Posterior vena cava (tissue), 2 donors: ENCODE measurements at places on chromosomes 7 and 10. TPM values are rescaled to one million over a fixed set of nuclear protein-coding genes. Genes with fewer than 3 reads are reported as not detected.

SFTPD gene
- total RNA-seq: not detected

TMEM273 gene
- 26.1 TPM for total RNA-seq

CTAGE8 gene
- total RNA-seq: 1.5 TPM

CCSER2 gene
- total RNA-seq: 108 TPM

KEL gene
- 1.2 TPM for total RNA-seq

TMEM229A gene
- total RNA-seq: not detected

SFXN2 gene
- 2.4 TPM for total RNA-seq

CDK14 gene
- 53.8 TPM for total RNA-seq

HERPUD2 gene
- 22.4 TPM for total RNA-seq

TMUB1 gene
- total RNA-seq: 27.4 TPM

CLDN4 gene
- 0.38 TPM for total RNA-seq

ZSWIM8 gene
- total RNA-seq: 92.0 TPM

GIMAP6 gene
- 33.3 TPM for total RNA-seq

SLC13A1 gene
- not detected for total RNA-seq

OPN4 gene
- total RNA-seq: not detected

OR2A42 gene
- total RNA-seq: 0.14 TPM

VSTM4 gene
- 20.2 TPM for total RNA-seq

DDX50 gene
- 39.3 TPM for total RNA-seq

NUTM2B gene
- 0.71 TPM for total RNA-seq

CACNB2 gene
- 16.8 TPM for total RNA-seq

CFAP46 gene
- total RNA-seq: 0.14 TPM

CYP26C1 gene
- 0.19 TPM for total RNA-seq

ZNF716 gene
- total RNA-seq: not detected

DAGLB gene
- total RNA-seq: 10.7 TPM

CPA5 gene
- total RNA-seq: not detected

ETV1 gene
- 10.5 TPM for total RNA-seq

BAZ1B gene
- total RNA-seq: 43.5 TPM

ITPRID1 gene
- total RNA-seq: not detected
